ENCODE measurements at places on chromosomes 13 and 19.

DNA sequence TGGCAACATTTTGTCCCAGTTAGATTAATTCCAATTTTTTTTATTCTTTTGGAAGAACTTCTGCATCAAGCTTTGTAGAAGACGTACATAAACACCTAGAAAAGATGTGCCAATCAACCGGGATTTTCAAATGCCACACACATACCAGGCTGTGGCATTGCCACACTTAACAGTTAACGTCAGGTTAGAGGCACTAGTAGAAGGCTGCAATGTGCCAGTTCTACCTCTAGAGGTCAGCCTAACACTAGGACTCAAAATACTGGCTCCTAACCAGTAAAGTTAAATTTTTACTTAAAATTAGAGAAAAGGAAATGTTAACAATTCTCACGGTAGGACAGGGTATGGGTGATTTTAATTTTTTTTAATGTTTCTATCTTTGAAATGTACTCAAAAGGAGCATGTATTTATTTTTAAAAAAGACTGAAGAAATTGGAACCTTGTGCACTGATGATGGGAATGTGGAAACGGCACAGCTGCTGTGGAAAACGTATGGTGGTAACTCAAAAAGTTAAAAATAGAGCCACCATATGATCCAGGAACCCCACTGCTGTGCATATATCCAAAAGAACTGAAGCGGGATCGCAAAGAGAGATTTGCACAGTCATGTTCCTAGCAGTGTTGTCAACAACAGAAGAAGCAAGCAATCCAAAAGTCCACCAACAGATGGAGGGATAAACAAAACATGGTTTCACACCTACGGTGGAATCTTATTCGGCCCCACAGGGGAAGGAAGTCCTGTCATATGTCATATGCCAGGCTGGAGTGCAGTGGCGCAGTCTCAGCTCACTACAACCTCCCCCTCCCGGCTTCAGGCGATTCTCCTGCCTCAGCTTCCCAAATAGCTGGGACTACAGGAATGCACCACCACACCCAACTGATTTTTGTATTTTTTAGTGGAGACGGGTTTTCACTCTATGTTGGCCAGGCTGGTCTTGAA is 30.3 kb downstream of the CRYL1 start:
- peak; percentile 61 for DNase-seq

GRCh38 chr13:110415669-110416068 is 108.6 kb downstream of the COL4A2 start:
- no peak for DNase-seq

- no peak for DNase-seq
Measured at GRCh38 chr19:20278342-20278741, 111.3 kb downstream of the ZNF486 start.

DNA sequence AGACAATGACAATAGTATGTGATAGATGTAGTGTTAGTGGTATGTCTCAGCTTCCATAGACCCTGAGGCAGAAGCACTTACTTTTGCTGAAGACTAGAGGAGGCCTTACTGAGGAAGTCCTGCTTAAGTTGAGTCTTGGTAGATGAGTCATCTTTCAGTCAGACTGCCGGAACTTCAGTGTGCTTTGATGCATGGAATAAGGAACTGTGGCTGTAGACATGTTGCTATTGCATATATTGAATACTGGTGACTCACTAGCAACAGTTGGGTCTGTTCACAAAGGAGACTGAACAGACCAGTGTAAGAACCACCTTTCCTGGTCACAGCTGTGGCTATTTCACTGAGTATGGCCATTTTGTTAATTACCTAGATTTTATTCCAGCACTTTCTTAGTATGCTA is 1000.6 kb downstream of the OLFM4 start:
- peak; percentile 37 for DNase-seq

GRCh38 chr19:18349524-18350128 is 9.2 kb downstream of the PGPEP1 start:
- peak; percentile 59 for DNase-seq

DNA sequence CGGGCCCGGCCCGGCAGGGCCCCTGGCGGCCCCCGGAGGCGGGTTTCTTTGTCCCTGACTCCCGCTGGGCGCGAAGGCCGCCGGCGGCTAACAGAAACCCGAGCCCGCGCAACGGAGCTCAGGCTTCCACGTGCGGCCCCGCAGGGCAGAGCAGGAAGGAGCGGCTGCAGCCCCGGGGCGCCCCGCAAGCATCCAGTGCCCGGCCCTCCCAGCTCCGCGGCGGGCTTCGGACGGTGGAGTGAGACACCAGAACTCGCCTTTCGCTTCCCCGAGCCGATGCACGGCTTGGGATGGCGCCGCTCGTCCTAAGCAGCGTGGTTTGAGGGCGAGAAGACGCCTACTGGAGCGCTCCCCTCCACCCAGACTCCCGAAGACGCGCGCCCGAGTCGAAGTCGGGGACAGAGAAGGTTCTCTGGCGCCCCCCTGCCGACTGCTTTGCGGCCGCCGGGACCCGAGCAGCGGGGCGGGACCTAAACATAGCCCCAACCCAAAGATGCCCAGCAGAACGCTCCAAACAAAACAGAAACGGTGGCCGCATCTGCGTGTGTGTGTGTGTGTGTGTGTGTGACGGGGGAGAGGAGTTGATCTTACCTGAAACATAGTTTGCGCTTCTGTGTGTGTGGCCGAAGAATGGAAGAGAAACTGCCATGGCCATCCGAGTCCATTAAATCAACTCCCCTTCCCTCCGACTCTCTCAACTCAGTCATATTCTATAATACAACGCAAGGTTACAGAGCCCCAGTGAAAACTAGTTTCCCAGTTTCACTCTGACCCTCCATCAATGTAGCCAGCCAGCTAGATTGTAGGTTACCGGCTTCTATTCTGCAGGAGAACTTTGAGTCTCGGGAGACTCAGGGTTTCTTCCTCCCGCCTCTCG is 629 bp upstream of the FGF9 start:
- peak; percentile 76 for DNase-seq

DNA sequence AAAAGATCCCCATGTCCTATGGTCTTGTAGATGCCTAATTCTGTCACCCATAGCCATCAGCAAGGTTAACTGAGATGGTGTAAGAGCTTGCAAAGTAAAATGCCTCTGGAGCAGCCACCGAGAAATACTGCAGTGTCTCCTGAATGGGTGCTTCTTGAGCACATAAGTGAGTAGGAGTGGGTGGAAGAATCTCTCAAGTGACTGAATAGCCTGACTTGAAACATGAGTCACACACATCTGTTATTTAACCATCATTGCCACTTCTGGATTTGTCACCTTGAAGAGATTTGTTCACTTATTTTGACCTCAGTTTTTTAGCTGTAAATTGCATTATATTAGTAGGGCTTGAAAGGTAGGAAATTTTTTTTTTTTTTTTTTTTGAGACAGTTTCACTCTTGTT is 2.3 kb downstream of the ZNF714 start:
- no peak for DNase-seq

DNA sequence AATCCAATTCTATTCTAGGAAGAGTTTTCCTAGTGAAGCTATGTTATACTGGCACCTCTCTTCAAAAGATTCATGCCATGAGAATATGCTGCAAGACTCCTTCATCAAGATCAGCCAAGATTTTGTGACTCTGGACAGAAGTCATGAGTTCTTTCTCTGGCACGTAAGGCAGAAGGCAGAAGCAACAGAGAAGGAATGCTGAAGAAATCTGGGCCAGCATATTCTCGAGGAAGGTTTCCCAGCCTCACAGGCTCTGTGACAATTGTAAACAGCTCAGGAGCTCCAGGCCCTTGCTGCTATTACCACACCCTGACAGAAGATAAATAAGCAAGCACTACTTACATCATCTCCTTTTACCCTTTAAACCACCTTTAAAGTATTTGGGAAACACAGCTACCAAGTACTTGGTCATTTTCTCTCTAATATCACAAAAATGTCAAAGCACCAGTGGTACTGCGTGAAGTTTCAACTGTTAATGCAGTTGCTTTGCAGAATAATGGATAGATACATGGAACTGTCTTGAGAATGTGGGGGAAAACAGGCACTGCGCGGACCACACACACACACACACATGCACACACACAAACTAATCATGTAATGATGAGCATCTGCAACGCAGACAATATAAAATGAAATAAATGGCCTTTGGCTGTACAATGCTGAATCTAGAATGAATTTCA is 55.4 kb downstream of the INTS6 start:
- no peak for DNase-seq

DNA sequence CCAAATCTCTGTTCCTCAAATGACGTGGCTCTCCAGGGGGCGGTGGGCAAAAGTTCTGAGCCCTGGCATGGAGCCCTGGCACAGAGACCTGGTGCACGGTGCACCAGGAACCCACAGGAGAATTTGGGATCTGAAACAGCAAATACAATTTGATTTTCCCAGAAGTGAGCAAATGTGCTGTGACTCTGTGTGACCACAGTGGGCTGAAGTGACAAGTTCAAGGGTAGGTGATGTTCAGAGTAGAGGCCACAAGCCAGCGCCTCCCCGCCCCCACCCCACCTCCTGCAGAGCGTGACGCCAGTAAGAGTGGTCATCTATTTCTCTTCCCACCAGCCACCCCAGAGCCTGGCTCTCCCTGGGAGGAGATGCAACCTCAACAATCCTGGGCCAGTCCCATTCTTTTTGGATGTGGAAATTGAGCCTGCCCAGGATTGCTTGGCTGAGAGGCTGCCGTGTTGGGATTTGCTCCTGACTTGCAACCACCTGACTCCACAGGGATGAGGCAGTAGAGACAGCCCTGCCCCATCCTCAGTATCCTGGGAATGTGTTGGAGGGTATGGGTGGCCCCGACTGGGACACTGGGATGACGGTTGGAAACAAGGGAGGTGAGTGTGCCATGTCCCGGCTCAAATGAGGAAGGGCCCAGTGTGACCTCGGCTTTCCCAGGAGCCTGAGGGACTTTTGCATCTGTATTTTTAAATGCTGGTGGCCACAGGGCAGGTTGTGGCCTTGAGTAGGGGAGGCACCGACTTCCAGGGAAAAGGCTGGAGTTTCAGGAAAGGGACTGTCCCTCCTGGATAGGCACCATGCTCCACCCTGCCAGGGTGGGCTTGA is 11.1 kb upstream of the BCL3 start:
- DNase-seq, result no peak

GRCh38 chr19:45477713-45478453 is 10.1 kb downstream of the FOSB start:
- no peak for DNase-seq

DNA sequence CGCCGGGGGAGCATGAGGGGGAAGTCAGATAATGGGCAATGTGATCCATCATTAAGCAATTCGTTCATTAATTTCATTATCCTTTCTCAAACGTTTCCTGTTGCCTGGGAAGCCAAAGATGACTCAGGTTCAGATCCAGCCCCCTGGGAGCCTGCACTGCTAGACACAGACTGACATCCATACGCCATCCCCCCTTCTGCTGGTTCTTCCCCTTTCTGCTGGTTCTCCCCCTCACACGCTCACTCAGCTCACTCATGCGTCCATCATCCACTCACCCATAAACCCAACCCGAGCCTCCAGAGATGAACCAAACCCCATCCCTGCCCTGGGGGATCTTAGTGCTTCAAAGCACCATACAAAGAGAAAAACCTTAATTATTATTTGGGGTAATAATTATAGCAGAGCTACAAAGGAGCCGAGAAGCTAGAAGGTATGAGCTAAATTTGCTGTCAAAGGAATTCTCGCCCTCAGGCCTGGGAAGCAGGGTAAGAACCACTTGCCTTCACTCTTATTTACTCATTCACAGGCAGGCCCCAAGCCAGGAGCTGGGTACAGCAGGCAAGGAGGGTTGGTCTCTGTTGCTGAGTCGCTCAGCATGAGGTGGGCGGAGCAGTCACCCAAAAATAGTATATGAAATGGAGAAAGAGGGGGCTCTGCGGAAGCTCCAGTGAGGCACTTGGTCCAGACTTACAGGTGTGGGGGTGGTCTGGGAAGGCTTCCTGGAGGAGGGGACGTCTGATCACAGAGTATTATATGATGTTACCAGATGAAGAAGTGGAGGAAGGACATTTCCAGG is 7.0 kb upstream of the ZNF444 start:
- DNase-seq, result no peak
